NCI-H187 treated with DMSO at 0.1 percent for 48 hours (cell line): ENCODE measurements at places on chromosomes 13 and 19.

DNA sequence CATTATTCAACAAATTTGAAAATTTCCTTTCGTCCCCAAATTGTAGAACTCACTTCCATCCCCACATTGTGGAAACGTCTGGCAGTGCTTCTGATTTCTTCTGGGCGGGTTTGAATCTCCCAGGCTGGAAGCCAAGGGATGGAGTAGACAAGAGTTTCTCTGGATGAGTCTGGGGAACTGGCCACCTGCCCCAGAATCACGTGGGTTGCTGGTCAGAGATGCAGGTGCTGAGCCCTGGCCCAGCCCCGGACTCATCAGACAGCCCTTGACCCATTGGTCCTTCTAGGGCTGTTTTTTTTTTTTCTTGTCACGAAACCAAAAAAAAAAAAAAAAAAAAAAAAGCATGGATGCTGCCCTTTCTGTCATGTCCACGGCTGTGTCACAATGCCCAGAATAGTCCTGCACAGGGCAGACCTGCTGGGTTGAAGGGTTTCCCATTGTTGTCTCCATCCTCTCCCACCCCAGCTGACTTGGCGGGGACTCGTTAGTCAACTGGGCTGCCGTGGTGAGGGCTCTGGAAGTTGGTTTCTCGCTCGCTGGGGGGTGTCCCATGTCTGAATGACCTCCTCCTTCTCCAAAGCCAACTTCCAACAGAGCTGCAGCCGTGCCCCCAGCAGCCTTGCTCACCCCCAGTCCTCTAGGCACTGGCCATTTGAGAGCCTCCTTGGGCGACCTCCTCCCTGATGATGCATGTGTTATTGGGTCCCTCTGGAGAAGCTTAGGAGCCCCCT lies 12.8 kb downstream of the CHST8 start:
- no peak for DNase-seq

DNA sequence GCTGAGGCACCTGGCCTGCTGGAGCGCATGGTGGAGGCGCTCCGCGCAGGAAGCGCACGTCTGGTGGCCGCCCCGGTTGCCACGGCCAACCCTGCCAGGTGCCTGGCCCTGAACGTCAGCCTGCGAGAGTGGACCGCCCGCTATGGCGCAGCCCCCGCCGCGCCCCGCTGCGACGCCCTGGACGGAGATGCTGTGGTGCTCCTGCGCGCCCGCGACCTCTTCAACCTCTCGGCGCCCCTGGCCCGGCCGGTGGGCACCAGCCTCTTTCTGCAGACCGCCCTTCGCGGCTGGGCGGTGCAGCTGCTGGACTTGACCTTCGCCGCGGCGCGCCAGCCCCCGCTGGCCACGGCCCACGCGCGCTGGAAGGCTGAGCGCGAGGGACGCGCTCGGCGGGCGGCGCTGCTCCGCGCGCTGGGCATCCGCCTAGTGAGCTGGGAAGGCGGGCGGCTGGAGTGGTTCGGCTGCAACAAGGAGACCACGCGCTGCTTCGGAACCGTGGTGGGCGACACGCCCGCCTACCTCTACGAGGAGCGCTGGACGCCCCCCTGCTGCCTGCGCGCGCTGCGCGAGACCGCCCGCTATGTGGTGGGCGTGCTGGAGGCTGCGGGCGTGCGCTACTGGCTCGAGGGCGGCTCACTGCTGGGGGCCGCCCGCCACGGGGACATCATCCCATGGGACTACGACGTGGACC lies 9.7 kb upstream of the STRN4 start:
- no peak for DNase-seq

DNA sequence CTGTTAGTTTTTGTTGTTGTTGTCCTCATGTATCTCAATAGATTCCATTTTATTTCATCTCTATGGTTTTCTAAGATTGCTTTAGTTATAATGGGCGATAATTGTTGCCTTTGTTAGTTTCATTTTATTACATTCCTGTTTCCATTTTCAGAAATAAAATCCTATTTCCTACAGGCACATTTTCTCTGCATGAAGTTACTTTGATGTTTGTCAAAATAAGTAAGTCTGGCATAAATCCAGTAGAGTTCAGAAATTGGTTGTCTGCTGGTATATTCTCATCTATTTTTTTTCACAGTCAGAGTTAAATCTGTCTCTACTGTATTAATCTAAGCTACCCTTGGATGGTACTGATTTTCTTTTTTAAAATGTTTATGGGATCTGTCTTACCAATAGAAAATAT lies 204.1 kb downstream of the MYO16 start:
- DNase-seq: no peak

- no peak for DNase-seq
Measured at GRCh38 chr13:50224534-50224933, 209.3 kb downstream of the KCNRG start.

- DNase-seq: no peak
Measured at GRCh38 chr13:51834581-51835171, 10.3 kb downstream of the TMEM272 start.

DNA sequence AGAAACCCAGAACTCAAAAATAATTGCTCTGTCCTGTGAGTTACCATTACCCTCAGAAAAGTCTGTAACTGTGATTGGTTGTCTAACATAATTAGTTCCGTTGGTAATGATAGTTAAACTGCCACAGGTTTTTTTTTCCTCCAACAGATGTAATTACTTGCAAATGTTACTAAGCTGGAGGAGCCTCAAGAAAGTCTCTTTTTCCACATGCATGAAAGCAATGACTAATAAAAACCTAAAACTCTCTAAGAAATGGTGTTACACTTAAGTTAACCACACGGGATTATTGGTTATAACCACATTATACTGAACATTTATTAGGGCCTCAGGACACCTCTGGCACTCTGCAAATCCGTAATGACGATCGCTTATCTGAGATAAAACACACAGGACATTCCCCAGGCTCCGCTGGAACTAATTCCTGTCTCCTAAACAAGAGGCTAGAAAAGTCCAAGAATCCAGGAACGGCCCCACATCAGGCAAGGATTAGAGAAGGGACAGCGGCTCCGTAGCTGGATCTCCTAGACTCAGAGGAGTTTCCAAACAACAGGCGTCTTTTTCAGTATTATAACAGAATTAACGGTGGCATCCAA lies 753 bp downstream of the ZNF235 start:
- no peak for DNase-seq

- no peak for DNase-seq
Measured at GRCh38 chr13:80584306-80584705, 243.4 kb upstream of the SPRY2 start.

DNA sequence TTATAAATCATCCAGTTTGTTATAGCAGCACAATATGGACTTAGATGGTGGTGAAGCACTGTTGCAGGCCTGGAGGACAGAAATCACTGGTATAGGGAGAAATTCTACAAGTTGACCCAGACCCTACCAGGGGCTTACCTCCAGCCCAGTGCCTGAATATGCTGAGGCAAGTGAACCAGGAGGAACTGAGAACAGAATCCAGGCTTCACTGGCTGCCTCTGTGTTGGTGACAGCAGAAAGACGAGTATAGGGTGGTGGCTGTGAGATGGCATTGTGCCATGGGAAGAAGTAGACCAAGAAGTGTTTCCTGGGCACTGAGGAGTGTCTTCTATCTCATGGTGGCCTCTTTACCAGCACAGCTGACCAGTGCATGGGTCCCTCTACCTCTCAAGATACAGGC lies 15.9 kb upstream of the EID2 start:
- DNase-seq: no peak

GRCh38 chr19:15457701-15458484 lies 6.5 kb downstream of the RASAL3 start:
- DNase-seq: no peak

- DNase-seq: no peak
Measured at GRCh38 chr19:7879111-7879807, 5.1 kb upstream of the PRR36 start.

DNA sequence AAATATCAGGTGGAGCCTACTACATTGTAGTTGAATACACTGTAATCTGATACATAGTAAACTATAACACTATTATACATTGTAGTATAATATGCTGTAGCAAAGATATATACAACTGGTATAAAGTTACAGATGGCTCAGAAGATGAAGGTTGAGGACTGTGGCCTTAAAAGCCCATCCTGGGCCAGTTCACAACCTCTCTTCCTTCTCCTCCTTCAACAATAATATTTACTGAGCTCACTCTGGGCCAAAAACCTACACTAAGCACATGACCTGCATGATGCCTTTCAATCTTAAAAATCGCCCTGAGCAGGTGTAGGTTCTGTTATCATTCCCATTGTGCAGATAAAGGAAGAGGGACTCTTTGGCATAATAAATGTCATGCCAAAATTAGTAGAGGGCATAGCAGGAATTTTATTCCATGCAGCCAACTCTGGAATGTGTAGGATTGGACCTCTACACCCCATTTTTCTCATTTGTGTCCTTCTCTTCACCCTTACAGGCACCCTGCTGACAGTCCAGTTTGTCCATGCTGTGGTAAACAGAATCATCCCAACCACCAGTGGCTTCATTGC lies 14.6 kb upstream of the SIN3B start:
- no peak for DNase-seq

DNA sequence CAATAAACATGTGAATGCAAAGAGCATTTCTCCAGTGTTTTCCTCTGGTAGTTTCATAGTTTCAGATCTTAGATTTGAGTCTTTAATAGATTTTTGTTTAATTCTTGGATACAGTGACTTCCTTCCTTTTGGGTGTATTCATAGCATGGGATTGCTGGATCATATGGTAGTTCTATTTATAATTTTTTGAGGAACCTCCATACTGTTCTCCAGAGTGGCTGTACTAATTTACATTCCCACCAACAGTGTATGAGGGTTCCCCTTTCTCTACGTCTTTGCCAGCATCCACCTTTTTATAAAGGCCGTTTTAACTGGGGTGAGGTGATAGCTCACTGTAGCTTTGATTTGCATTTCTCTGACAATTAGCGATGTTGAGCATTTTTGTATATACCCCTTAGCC lies 9.3 kb upstream of the CALM3 start:
- DNase-seq: no peak

GRCh38 chr13:97307118-97307881 lies 85.2 kb downstream of the MBNL2 start:
- DNase-seq: no peak

GRCh38 chr13:34864671-34865070 lies 77.4 kb upstream of the NBEA start:
- no peak for DNase-seq

GRCh38 chr13:72505376-72505775 lies 222.1 kb downstream of the MZT1 start:
- DNase-seq: no peak

- DNase-seq: no peak
Measured at GRCh38 chr13:40292108-40292507, 374.3 kb downstream of the FOXO1 start.

GRCh38 chr19:6047256-6047655 lies 63.0 kb downstream of the RFX2 start:
- DNase-seq: no peak

DNA sequence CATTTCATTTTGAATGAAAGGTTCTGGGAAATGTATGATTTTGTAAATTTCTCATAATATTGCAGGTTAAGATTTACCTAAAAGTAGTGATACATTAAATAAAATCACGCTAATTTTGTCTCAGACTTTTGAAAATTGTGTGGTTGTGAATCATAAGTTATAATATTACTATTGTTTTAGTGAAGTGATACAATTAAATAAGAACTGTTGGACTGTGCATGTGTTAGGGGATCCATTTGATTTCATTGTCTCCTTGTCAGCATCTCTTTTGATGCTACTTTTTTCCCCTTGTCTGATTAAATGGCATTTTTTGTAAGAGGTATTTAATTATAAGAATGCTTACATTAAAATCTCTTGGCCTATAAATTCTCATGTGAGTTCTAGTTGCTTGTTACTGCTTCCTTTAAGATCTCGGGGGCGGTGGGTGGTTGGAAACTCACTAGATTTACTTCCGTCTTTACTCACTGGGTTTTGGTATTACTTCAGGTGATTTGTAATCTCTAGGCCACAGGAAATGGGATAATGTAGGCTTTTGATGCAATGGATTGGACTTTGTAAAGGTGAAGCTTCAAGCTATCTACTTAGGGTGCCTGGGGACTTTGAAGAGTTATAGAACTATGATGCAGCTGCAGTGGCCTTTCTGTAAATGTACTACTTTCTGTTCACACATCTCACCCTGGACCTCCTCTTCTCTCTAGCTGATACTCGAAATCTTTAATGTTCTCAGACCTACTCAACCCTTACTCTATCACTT lies 66.5 kb downstream of the PAN3 start:
- DNase-seq: no peak

DNA sequence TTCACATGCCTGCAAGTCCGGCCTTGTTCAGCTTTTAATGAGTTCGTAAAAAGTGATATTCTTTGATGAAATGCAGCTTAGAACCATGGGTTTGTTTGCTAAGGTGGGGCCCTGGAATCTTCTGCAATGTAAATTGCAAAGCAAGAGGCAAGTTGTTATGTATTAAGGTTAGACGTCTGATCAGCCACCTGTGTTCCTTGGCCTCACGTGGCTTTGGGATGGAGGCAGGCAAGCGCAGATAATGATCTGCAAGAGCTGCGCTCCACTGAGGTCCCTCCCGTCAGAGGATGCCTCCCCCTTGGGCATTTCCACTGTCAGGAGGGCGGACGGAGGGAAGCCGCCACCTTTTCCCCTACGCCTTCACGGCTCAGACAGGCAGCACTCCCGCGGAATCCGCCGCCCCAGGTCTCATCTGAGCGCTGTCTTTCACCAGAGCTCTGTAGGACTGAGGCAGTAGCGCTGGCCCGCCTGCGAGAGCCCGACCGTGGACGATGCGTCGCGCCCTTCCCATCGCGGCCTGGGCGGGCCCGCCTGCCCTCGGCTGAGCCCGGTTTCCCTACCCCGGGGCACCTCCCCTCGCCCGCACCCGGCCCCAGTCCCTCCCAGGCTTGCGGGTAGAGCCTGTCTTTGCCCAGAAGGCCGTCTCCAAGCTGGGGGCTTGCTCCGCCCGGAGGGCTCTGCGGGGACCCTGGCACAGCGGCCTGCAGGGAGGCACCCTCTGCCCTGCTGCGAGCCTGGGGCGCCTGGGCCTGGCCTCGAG lies 110.9 kb downstream of the CRYL1 start:
- no peak for DNase-seq

DNA sequence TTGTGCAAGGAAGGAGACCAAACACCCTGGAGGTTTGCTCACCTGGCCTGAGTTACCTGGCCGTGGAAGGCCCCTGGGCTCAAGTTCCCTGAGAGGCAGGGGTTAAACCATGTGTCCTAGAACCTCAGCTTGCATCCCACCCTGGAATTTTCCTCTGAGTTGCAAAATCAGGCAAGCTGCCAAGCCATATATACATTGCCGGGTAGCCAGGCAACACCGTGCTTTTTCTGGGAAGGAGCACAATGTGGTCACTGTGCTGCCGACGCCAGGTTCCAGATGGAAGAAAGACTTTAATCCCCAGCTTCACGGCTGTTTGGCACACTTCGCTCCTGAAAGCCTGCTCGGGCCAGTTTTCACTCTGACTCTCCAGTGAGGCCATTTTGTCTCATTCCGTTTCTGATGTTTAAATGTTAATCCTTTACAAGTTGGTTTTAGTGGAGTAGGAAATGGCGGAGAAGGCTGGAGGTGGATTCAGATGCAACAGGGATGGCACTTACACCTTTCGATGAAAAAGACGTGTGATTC lies 60.1 kb upstream of the PEG3 start:
- DNase-seq: no peak

GRCh38 chr13:46759846-46760245 lies 37.1 kb downstream of the ESD start:
- DNase-seq: no peak
